ENCODE measurements at places on chromosomes 6 and 20.
A peak's percentile ranks its signal among the peaks of the same experiment; 100 is the strongest.

- no peak for DNase-seq
These were observed 62.7 kb downstream of the NOL4L start for GRCh38 chr20:32522526-32522775.

DNA sequence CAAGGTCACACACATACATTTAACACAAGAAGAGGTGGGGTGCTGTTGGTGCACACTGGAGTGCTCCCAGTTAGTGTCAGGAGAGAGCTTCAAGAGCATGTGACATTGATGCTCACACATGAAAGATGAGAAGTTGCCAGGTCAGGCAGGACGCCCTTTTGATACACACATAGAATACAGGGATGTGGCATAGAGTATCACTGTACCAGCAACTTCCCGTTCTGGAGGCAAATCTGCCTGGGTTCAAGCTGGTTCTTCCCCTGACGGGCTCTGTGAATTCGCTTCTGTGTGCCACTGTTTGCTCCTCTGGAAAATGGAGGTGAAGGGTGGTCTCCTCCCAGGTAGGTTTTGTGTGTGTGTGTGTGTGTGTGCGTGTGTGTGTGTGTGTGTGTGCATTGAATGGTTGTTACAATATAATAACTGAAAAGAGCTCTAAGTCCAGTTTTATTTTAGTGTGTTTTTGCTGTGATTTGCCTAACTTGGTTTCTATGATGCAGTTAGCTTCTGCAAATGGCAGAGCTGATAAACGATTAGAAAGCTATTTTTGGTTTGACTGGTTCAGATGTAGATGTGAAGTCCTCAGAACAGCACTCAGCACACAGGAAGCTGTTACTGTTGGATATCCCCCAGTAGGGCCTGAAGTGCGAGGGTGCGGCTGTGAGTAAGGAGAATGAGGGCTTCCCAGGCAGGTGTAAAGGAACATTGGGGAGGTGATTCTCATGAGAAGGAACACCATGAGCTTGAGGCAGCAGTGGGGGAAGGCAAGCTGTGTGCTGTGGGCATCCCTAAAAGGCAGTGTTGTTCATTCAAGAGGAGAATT is 53.4 kb downstream of the HIVEP1 start:
- no peak for DNase-seq

DNA sequence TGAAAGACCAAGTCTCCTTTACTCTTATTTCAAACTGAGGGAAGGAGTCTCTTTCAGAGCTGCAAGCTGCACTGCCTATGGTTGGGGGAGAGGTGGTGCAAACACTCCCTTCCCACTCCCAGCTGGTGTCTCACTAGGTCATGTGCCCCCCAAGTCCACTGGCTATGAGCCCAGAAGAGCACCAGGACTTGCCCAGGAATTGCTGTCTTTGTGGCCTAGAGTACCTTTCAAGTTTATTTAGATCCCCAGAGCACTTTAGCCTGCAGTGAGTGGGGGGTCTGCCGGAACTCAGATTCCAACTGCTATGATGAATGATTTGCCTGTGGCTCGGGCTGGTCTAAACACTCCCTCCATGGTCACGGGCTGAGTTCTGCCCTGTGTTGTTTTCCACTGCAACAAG is 192.6 kb upstream of the CITED2 start:
- no peak for DNase-seq

GRCh38 chr6:110283657-110284056 is 74.5 kb downstream of the METTL24 start:
- no peak for DNase-seq

DNA sequence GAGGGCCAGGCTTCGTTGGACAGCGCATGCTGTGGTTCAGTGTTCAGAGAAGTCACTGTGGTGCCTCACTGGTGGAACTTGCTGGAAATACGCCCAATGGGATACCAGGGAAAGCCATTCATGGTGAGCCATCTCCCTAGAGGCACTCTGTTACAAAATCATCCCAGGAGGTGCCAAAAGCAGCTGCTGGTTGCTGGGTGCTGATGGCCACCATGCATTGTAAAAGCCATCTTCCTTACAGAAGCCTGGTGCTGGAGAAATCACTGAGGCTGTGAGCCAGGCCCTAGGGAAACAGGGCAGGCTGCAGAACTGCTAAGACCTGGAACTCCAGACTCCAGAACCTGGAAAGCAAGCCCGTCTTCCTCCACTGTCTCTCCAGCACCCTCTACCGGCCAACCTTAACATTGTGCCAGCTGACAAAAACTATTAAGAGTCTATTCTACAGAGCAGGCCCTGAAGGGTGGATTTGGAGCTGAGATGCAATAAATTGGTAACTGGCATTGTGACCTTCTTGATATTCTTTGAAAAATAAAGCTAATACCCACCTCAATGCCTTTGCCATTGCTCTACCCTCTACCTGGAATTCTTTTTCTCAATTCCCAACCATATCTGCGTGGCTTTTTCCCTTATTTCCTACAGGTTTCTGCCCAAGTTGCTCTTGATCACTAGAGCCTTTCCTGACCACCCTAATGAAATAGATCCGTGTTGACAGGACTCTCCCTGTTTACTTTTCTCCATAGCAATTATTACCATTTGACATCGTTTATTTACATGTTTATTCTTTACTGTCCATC is 18.5 kb downstream of the SNRPB start:
- DNase-seq, result peak; percentile 50

DNA sequence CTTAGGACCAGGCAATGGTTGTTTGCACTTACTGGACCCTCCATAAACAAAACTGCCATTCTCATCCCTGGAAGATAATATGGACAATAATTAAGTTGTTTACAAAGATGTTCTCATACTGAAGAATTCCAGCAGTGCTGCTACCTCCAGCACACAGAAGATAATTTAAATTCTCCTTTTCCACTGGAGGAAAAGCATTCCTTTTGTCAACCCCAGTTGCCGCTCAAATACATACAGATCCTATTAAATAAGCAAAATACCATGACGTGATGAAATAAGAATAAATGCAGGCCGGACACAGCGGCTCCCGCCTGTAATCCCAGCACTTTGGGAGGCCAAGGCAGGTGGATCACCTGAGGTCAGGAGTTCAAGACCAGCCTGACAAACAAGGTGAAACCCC is 54.5 kb upstream of the IPCEF1 start:
- DNase-seq, result no peak

DNA sequence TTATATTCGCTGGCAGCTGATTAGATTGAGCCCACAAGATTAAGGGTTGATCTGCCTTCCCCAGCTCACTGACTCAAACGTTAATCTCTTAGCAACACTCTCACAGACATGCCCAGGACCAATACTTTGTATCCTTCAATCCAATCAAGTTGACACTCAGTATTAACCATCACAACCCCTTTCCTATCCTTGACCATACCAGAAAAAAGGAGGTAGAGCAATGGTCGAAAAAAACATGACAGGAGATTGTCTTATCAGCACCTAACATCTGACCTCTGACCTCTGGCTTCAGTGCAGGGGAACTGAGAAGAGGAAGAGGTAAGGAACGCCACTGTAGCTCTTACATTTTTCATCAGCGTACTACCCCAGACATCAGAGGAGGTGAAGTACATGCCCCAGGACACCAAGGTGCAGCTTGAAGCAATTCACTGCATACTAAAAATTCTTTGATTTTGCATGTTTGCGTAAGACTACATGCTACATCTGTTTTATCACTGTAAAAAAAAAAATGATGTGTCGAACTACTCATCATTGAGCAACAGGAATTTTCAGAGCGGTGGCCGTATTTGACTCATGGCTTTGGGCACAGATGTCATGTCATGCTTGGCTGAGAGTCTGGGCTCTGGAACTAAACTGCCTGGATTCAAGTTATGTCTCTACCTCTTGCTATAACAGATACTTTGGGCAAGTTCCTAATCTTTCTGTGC is 188.0 kb upstream of the TAB2 start:
- DNase-seq, result no peak

GRCh38 chr6:15663130-15663871 is 473 bp upstream of the DTNBP1 start:
- DNase-seq, result no peak

DNA sequence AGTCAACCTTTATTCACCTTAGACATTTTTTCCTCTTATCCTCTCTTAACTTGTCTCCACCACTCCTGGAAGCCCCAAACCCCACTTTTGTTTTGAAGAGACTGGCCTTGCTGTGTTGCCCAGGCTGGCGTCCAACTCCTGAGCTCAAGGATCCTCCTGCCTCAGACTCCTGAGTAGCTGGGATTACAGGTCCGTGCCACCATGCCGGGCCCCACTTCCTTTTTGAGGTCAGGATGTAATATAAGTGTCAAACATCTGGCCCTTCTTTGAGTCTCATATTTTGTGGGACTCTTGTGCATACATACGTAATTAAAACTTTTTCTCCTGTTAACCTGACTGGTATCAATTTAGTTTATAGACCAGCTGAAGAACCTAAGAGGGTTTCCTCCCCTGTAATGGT is 1.4 kb upstream of the CDK19 start:
- no peak for DNase-seq

DNA sequence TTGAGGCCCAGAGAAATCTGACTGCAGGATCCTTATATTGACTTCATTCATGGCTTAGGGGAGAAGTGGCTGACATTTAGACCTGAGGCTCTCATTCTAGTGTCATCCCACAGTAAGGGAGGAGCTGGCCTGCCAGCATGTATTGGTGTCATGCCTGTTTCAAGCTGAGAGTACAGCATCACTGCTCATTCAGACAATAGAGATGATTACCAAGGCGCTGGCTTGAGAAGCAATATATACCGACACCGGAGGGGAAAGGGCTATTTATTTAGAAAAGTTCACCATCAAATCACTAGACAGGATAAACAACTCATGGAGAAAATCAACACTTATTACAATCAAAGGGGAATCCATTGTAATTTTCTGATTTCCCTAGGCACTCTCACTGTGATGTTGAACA is 84.4 kb upstream of the HDAC2 start:
- no peak for DNase-seq

DNA sequence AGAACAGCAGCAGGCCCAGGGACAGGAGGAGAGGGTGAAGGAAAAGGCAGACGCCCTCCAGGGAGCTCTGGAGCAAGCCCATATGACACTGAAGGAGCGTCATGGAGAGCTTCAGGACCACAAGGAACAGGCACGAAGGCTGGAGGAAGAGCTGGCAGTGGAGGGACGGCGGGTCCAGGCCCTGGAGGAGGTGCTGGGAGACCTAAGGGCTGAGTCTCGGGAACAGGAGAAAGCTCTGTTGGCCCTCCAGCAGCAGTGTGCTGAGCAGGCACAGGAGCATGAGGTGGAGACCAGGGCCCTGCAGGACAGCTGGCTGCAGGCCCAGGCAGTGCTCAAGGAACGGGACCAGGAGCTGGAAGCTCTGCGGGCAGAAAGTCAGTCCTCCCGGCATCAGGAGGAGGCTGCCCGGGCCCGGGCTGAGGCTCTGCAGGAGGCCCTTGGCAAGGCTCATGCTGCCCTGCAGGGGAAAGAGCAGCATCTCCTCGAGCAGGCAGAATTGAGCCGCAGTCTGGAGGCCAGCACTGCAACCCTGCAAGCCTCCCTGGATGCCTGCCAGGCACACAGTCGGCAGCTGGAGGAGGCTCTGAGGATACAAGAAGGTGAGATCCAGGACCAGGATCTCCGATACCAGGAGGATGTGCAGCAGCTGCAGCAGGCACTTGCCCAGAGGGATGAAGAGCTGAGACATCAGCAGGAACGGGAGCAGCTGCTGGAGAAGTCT is 25.5 kb downstream of the C20orf173 start:
- no peak for DNase-seq

DNA sequence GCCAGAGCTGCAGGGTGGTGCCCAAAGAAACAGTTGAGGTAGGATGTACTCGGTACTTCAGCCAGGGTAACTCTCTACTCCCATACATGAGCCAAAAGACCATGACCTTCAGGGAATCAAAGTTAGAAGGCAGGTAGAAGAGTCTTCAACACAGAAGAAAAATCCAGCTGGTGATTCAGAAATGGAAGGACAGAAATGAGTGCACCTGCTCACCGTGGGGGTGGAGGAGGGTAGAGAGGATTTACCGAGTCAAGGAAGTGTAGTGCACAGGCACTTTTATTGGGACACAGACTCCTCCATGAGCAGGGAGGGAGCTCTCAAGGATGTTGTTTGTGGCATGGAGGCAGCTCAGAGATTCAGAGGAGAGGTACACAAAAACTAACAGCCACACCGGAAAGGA is 330.3 kb upstream of the PRDM1 start:
- no peak for DNase-seq

DNA sequence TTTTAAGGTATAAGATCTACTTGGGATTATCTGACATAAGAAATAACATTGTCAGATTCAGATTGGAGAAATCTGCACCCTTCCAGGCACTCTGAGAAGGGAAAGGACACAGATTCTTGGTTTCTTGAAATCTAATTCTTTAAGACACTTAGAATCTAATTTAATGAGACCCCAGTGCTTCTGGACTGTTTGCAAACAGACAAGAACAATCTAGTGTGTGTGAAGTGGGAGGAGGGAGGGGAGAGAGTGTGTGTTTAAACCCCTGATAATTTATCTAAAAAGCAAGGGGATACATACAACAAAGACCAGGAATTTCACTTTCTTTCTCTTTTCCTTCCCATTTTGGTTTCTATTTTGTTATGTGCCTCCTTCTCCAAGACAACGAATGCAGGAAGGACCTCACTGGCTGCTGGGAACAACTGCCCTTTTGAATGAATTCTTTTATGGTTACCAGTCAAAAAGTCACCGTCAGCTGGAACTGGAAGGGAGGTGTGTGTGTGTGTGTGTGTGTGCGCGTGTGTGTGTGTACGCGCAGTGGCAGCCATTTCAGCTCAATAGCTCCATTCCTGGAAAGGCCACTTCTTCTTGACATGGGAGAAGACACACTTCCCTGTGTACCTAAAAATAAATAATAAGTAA is 129.4 kb downstream of the BCAS1 start:
- no peak for DNase-seq
